ENCODE measurements at places on chromosomes 2 and 18. TPM values are rescaled to one million over a fixed set of nuclear protein-coding genes. Genes with fewer than 3 reads are reported as not detected.

Gene UGT1A7
- total RNA-seq: not detected

Gene RGPD4
- total RNA-seq: 0.07 TPM

Gene LPIN2
- total RNA-seq: 95.5 TPM

DNA sequence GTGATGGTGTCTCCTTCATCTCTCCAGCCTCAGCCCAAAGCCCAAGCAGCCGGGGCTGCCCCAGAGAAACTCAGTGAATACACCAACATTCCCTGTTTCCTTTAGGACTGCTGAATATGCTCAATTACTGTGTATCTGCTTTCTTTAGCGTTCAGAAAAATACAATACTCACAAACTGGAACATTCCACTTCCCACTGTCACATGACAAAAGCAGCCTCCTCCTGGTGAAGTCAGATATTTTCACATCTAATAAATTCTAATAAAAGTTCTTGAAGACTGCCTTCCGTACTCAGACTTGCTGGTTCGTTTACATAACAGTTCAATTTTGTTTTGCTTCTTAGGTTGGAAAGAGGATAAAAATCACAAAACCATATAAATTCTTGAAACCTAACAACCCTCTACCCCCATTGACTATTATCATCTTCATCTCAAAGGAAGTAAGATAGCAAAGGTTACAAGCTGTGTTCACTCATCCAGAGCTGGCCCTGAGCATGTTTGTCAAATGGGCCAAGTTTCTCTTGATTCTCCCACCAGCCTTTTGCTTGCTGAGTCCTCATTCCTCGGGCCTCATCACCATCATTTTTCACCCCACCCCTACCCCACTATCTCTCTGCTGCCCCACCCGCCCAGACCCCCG is 190.8 kb upstream of the HNRNPA3 start:
- DNase-seq: no peak

DNA sequence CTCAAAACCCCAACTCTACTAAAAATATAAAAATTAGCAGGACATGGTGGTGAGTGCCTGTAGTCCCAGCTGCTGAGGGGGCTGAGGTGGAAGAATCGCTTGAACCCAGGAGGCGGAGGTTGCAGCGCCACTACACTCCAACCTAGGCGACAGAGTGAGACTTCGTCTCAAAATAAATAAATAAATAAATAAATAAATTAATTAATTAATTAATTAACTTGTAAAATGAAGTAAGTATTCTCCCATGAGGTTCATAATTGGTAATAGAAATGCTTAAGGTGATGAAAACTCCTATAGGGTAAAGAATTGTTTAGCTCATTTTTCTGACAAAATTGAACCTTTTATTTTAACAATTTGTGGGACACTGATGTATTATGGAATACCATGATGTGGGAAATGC is 230.8 kb downstream of the TMEM182 start:
- DNase-seq: no peak

Gene C2orf78
- not detected for total RNA-seq

DNA sequence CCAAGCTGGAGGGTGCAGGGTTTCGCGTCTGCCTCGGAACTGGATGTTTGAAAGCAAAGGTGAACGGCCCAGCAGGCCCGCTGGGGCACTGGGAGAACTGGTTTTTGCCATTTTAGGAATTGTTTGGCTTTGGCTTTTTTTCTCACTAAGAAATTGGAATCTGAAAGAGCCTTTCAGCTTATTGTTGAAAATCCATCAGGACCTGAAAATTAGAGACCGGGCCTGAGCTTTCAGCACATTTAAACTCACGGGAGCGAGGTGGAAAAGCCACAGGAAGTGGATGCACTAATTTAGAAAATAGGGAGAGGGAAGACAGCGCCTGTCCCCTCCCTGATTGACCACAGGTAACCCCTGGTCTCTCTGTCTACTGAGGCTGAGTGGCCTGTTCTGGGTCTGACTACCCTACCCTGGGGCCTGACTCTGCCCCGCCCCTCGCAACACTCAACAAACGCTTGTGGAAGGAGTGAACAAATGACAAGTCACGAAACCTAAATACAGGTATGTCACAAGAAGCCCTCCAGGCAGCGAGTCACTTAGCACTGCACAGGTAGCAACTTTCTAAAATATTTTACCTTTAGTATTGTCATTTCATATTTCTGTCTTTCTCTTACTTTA is 100.3 kb upstream of the MBOAT2 start:
- no peak for DNase-seq

- DNase-seq: no peak
These were observed 17.3 kb downstream of the PCARE start for GRCh38 chr2:29057006-29057405.

GRCh38 chr18:45059695-45060094 is 379.0 kb downstream of the SETBP1 start:
- DNase-seq: no peak

GRCh38 chr2:217650229-217650628 is 352.6 kb downstream of the TNS1 start:
- DNase-seq: no peak

Gene TMEM37
- not detected for total RNA-seq

Gene CTAGE1
- total RNA-seq: not detected
